ENCODE measurements at places on chromosomes 7 and 10. TPM values are rescaled to one million over a fixed set of nuclear protein-coding genes. Genes with fewer than 3 reads are reported as not detected.

The SNX8 gene
- 85.4 TPM for total RNA-seq

The CYP26C1 gene
- not detected for total RNA-seq

The ZPBP gene
- total RNA-seq: not detected

The PDK4 gene
- total RNA-seq: 10.3 TPM

The FOXK1 gene
- 13.1 TPM for total RNA-seq

The AOAH gene
- total RNA-seq: not detected

The ASL gene
- 24.1 TPM for total RNA-seq

The CELF2 gene
- total RNA-seq: 0.16 TPM

The NUTM2E gene
- 0.25 TPM for total RNA-seq

The IRF5 gene
- total RNA-seq: 12.5 TPM

The MINDY4 gene
- 2.8 TPM for total RNA-seq

The CAMK2B gene
- total RNA-seq: 0.14 TPM

The CDHR1 gene
- 0.07 TPM for total RNA-seq
